ENCODE measurements at places on chromosomes 3 and 15.

DNA sequence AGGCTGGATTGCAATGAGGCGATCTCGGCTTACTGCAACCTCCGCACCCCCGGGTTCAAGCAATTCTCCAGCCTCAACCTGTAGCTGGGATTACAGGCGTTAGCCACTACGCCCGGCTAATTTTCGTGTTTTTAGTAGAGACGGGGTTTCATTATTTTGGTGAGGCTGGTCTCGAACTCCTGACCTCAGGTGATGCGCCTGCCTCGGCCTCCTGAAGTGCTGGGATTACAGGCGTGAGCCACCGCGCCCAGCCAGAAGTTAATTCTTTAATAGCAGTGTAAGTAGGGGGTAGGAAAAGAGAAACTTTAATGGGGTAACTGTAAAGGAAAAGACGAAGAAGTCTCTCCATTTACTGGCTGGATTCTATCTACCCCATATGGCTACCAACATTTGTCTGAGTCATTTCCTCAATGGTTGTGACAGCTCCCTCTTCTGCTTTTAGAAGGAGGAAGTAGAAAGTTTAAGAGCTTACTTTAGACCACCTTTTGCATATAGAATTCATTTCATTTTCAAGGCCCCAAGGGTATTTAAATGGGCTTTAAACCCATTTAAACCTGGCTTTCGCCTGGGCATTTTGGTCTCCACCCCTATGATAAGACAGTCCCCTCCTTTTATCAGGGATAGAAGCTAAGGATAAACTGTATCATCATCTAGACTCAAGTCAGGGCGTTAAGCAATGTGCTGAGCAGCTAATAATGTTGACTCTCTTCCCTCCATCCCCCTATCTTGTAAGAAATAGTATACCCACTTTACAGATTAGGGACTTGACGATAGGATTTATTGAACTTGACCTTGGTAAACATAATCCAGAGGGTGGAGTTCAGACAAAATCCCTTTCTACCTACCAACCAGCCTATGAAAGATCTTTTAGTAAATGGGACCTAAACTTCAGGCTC is 1.1 kb upstream of the CDV3 start:
- no peak for DNase-seq

GRCh38 chr3:113331187-113331586 is 110.1 kb downstream of the CFAP44 start:
- DNase-seq: no peak

DNA sequence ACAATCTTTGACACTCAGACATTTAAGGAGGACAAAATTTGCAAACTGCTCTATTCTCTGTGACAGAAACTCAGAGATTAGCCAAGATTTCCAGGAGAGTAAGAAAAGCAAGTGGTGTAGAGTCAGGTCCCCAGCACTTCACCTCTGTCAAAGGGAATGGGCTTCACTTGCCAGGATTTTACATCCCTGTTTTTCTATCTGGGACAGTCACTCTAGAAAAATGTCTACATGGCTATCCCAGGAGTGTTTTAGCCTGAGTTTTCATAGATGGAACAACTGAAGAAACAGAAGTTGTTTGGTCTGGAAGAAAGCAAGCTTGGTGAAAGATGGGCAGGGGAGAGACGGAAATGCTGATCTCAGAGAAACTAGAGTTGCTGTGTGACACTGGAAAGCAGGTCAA is 3.0 kb downstream of the FAM219B start:
- no peak for DNase-seq

- DNase-seq: no peak
These were observed 35.2 kb downstream of the EID1 start for GRCh38 chr15:48913141-48913540.

- DNase-seq: no peak
These were observed 213.2 kb upstream of the MRPL3 start for GRCh38 chr3:131716007-131716406.
